ENCODE measurements at places on chromosomes 2 and 18.

DNA sequence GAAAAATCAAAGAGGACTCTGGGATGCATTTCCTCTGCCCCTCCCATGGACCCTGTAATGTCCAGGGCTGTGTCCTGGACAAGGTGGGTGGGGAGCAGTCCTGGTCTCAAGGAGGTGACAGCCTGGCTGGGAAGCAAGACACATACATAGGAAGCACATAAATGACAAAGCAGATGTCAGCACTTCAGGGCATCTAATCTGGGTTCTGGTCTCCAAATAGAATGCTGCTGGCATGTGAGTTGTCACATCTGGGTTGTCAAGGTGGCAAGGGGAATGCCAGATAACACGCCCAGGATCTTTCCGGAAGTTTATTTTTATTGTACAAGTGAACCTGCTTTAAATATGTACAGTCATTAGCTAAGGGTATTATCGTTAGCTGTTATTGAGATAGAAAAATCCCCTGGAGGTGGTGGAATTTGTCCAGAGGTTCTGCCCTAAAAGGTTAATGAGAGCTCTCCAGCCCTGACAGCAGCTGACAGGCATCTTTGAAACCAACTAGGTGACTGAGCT, 5.6 kb downstream of the IL1F10 start:
- no peak for DNase-seq

GRCh38 chr2:201777043-201777442, 3.7 kb downstream of the ALS2 start:
- no peak for DNase-seq

GRCh38 chr2:80075719-80076118, 228.8 kb downstream of the LRRTM1 start:
- no peak for DNase-seq

GRCh38 chr2:8558956-8559355, 122.9 kb upstream of the ID2 start:
- DNase-seq: no peak

Data from gastrocnemius medialis (tissue), 4 donors.